ENCODE measurements at places on chromosomes 16 and 17.

GRCh38 chr16:11948819-11949218, 7.0 kb upstream of the NPIPB2 start:
- no peak for DNase-seq

GRCh38 chr17:18182110-18182977, 1.3 kb upstream of the ALKBH5 start:
- DNase-seq, result no peak

DNA sequence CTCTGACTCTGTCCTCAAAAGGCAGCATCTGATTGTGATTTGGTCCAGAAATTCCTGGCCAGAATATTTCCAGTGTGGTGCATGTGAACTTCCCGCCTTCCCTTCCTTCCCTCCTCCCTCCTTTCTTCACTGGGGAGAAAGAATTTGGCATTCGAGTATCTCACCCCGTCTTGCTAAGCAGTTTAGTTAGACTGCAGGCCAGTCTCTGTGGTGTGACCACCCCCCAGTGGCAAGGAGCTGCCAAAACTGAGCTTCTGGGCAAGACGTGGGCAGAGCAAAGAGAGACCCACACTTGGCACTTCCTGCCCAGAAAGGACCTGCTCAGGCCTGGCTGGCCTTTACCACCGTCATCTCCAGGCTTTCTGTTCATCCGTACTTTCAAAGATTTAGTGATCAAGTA, 36.4 kb downstream of the SNX20 start:
- peak; percentile 28 for DNase-seq

- no peak for DNase-seq
These were observed 11.7 kb downstream of the ABAT start for GRCh38 chr16:8686031-8686621.

DNA sequence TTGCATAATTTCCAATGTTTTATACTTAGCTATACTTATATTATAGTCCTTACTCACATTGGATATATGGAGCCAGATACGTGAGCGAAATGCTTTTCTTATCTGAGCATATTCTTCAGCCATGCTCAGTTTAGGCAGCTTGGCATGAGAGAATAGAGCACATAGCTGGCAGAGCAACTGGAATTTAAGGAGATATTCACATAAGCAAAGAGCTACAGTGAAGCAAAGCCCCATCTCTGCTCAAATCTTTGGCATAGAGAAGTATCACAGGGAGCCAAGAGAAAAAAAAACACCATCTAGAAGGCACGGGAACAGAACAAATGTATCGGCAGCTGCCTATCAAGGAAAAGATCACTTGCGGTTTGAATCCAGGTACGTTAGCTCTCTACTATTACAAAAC, 734.2 kb upstream of the KIF2B start:
- no peak for DNase-seq

- DNase-seq, result no peak
These were observed 22.2 kb downstream of the CLEC19A start for GRCh38 chr16:19307587-19308241.

- no peak for DNase-seq
These were observed 517.0 kb downstream of the CDH13 start for GRCh38 chr16:83143788-83144187.

GRCh38 chr17:34285286-34285792, at the start of gene CCL11:
Gene CCL11 (plus strand): TSS chr17:34285742. CDS start chr17:34285809, 67 bp downstream.
- no peak for DNase-seq

- DNase-seq, result peak; percentile 34
These were observed 666 bp downstream of the HGS start for GRCh38 chr17:81684442-81684911.

- no peak for DNase-seq
These were observed 91.2 kb upstream of the TNRC6C start for GRCh38 chr17:77867308-77867781.

DNA sequence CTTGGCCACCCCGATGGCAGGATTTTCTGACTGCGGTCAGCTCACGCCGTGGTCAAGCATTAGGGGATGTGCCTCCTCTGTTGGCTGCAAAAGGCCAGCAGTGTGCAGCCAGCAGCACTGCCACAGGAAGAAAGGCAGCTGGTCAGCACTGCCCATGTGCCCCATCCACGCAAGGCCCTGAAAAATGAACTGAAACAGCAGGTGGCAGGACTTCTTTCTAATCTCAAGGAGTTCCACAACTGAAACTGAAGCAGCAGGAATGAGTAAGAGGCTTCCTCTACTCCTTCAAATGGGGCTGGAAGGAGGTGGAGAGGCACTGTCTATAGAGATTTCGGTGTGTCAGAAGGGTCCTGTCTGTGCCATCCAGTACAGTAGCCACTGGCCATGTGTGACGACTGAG, 3.2 kb downstream of the ZNF500 start:
- no peak for DNase-seq

GRCh38 chr17:77327566-77328464, 187.0 kb downstream of the SEC14L1 start:
- DNase-seq, result no peak

All from activated CD4-positive, alpha-beta memory T cell treated with anti-CD3 and anti-CD28 coated beads, Interleukin-2, amount 10 ng/mL, durations not matched to agents 7 days and 5 days (primary cell).